ENCODE measurements at places on chromosomes 4 and X. TPM values are rescaled to one million over a fixed set of nuclear protein-coding genes. Genes with fewer than 3 reads are reported as not detected.

- peak; percentile 55 for DNase-seq
- H3K27ac ChIP-seq: peak within 1 kb of the TSS; percentile 49
- peak within 1 kb of the TSS; percentile 78 for H3K4me3 ChIP-seq
These were observed at the start of gene NUDT11 for GRCh38 chrX:51496501-51497291. NUDT11 (minus strand) TSS chrX:51496592; CDS start chrX:51496444, 148 bp downstream.

DNA sequence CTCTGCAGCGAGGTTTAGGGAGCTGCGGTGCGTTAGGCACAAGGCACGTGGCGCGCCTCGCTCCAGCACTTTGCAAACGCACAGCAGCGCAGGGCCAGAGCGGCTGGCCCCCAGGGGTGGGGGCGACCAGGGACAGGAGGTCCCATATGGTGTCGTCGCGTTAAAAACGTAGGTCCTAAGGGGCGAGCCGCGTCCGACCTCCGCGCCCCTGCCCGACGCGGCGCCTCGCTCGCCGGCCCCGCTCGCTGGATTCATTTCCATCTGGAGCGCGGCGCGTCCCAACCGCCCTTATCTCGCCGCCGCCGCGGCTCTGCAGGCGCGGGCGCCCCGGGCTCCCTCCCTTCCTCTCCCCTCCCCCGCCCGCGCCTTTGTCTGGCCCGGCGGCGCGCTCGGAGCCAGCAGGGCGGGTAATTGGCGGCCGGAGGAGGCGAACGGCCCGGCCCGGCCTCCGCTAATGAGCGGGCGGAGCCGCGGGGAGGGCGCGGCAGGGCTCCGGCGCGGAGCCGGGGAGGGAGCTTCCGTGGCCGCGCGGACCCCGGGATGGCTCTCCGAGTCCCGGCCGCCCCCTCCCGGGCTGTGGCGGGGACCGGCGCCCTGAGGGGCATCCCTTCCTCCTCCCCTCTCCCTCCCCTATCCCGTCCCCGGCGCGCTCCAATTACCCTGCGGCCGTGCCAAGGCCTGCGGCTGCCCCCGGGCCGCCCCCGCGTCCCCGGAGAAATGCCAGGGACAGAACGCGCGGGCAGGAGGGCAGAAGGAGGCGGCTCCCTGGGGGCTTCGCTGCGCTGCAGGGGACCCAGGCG, 409.0 kb downstream of the BCOR start:
- H3K4me1 ChIP-seq: no peaks in the 10 kb centered on the region
- peaks cover 40% of the 10 kb centered on the region for H3K27me3 ChIP-seq
- H3K36me3 ChIP-seq: no peaks in the 10 kb centered on the region
- DNase-seq: no peak
- H3K4me3 ChIP-seq: no peak overlapping the region
- H3K27ac ChIP-seq: no peak overlapping the region

Gene SLC6A14
- not detected for total RNA-seq

Gene PF4V1
- total RNA-seq: not detected

Gene TIMM8A
- 23.6 TPM for total RNA-seq

- H3K36me3 ChIP-seq: no peaks in the 10 kb centered on the region
- no peak overlapping the region for H3K27ac ChIP-seq
- peaks cover 14% of the 10 kb centered on the region for H3K4me1 ChIP-seq
These were observed 8.7 kb upstream of the MSANTD1 start for GRCh38 chr4:3239998-3240920.

Gene CFI
- total RNA-seq: not detected

DNA sequence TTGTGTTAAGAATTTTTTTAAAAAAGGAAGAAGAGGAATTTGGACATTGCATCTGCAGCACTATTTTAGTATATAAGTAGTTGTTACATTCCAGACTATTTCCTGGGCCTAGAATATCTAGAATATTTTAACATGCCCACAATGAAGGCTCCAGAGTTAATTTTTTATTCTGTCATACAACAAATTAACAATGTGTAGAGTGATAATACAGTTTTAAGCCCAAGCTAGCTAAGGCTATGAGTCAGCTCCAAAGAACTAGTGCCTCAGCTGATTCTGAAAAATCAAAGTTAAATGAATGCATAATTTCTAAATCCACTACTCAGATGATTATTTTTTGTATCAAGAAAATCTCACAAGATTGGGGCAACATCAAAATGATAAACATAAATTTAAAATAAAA, 231.4 kb downstream of the PRDM5 start:
- no peak overlapping the region for H3K4me3 ChIP-seq
- no peaks in the 10 kb centered on the region for H3K4me1 ChIP-seq
- no peak overlapping the region for H3K27ac ChIP-seq
- no peak for DNase-seq

DNA sequence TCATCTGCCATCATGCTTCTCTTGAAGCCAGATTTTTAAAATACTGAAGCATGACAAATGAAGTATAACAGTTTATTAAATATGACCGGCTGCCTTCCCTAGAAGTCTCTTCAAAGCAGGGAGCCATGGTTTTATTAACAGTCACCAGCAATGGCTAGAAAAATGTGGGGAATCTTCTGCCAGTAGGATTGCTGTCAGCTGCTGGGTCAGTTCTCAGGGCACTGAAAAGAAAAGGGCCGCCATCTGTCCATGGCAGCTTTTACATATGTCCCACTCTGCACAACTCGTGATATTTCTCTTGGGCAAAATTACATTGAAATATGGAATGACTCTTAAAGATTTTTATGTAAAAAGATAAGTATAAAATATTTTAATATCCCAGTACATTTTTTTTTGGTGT, 2.8 kb downstream of the CCNG2 start:
- H3K27me3 ChIP-seq: no peaks in the 10 kb centered on the region
- DNase-seq: no peak
- peaks cover 34% of the 10 kb centered on the region for H3K4me1 ChIP-seq
- H3K4me3 ChIP-seq: no peak overlapping the region
- H3K36me3 ChIP-seq: peaks cover 33% of the 10 kb centered on the region
- H3K27ac ChIP-seq: no peak overlapping the region

Gene TRAPPC2
- total RNA-seq: 18.4 TPM

- no peak for DNase-seq
- H3K36me3 ChIP-seq: no peaks in the 10 kb centered on the region
- H3K4me1 ChIP-seq: peaks cover 5% of the 10 kb centered on the region
- H3K27ac ChIP-seq: no peak overlapping the region
- H3K4me3 ChIP-seq: no peak overlapping the region
These were observed 5.1 kb upstream of the TASL start for GRCh38 chrX:30582664-30583063.
